SK-N-SH (cell line): ENCODE measurements at places on chromosomes 16 and 17.

- DNase-seq = no peak
These were observed 43.6 kb downstream of the TBC1D16 start for GRCh38 chr17:79991924-79992648.

GRCh38 chr17:59381716-59382570, 50.5 kb downstream of the YPEL2 start:
- DNase-seq = no peak

DNA sequence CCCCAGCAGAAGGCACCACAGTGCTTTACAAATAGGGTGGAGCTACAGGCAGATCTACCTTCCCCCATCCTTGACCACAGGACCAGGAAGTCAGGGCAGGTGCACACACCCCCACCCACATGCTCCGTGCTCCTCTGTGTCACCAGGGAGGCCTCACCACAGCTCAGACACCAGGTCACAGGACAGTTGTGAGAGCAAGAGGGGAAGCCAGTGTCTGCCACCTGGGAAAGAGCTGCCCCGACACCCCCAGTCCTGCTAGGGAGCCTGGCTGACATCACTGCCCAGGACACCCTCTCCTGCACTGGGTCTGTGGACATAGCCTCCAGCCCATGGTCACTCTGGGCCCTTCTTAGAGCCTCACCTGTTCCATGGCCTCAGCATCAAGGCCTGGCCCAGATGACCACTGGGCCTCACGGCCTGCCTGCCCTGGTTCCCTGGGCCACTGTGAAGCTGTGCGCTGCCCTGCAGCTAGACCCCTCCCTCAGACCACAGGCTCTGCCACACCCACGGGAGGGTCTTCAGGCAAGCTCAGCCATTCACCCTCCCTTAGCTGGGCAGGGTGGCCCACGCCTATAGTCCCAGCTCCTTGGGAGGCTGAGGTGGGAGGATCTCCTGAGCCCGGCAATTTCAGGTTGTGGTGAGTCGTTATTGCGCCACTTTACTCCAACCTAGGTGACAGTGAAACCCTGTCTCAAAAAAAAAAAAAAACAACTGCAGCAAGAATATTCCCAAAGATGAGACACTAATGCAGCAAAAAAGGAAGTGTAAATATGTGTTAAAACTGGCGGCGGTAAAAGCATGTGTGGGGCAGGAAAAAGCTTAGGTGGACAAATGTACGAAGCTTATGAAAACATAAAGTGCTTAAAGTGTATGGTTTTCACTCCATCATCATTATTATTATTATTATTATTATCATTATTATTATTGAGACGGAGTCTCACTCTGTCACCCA, 14.2 kb downstream of the POLR3K start:
- no peak for DNase-seq

GRCh38 chr16:29816694-29817441, 916 bp downstream of the PAGR1 start:
- DNase-seq = peak; percentile 63

- DNase-seq = no peak
These were observed 163.3 kb downstream of the HS3ST4 start for GRCh38 chr16:25855063-25855462.

GRCh38 chr16:11536104-11536866, 50.4 kb downstream of the LITAF start:
- no peak for DNase-seq

DNA sequence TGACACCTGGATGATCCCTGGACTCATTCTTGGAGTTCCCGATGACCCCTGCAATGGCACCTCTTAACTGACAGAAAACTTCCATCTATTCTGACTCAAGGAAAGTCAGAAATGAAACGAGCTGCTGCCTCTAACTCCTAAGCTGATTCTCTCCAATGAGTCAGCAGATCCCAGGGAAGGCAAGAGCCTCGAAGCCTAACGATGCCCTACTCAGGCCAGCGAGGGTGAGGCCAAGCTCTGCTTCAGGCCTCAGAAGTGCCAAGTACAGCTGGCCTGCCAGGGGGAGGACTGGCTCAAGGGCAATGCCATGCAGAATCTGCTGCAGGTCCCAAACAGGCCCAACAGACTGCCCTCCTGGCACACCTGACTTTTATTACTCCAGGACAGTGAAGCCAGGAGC, 36.3 kb downstream of the PLXDC1 start:
- DNase-seq = no peak

GRCh38 chr16:11909653-11910545, 5.9 kb downstream of the GSPT1 start:
- no peak for DNase-seq

DNA sequence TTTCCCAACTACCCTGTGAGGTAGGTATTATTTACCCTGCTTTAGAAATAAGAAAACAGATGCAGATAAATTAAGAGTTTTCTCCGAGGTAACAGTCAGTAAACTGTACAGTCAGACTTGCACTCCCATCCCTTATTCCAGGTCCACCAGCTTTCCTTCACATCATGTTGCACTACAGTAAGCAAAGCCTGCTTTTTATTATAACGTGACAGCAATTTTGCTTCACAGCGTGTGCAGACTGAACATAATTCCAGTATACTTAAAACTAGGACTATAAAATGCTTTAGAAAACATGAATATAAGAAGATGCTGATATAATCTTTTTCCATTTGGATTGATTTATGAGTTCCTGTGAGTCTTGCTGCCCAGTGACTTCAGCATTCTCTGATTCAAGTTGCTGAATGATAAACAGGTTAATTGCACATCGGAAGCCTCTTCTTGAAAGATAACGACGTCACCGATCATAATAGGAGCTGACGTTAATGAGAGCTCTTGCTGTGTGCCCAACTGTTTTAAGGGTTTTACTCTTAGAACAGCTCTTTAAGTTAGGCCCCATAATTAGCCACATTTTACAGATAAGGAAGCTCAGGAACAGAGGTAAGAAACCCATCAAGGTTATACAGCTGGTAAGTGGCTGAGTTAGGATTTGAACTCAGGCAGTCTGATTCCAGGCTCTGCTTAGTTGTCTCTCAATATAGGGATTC, 1.4 kb downstream of the LIG3 start:
- peak; percentile 37 for DNase-seq

DNA sequence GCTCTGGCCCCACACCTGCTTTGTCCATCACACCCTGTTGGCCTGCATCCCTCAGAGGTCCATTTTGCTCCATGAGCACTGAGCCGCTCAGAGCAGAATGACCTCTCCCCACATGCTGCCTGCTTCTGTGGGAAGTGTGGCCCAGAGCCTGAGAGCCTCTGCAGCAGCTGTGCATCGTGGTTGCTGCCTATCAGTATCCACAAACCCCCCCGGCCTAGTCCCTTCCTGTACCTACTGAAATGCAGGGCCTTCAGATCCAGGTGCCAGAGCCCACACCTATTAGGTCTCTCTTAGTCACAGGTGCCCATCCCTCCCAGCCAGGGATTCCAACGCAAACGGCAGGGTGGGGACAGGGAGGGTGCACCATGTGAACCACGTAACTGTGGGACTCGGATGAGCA, 16.6 kb upstream of the TRPV3 start:
- no peak for DNase-seq

GRCh38 chr17:55652825-55653224, 69.8 kb downstream of the TMEM100 start:
- no peak for DNase-seq

DNA sequence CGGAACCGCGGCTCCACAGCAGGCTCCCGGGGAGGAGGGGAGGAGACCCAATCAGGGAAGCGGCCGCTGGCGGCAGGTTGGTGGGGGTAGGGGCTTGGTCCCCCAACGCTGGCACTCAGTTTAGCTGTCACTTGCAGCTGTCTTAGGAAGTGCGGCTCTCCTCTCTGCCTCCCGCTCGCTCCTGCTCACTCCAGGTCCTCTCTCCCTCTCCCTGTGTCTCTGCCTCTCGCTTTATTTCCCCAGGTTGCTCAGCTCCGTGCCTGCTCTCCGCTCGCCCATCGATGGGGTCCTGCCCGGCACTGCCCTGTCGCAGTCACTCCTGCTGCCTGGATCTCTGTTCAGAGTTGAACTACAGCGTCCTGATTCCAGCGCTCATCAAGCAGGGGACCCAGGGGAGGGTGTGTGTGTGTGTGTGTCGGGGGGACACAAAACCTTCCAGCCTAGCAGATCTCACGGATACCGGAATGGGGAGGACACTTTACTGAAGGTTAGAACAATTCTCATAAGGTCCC, 145.6 kb downstream of the ENGASE start:
- DNase-seq = peak; percentile 44

- DNase-seq = no peak
These were observed 9.7 kb downstream of the MYO15A start for GRCh38 chr17:18117982-18118975.

DNA sequence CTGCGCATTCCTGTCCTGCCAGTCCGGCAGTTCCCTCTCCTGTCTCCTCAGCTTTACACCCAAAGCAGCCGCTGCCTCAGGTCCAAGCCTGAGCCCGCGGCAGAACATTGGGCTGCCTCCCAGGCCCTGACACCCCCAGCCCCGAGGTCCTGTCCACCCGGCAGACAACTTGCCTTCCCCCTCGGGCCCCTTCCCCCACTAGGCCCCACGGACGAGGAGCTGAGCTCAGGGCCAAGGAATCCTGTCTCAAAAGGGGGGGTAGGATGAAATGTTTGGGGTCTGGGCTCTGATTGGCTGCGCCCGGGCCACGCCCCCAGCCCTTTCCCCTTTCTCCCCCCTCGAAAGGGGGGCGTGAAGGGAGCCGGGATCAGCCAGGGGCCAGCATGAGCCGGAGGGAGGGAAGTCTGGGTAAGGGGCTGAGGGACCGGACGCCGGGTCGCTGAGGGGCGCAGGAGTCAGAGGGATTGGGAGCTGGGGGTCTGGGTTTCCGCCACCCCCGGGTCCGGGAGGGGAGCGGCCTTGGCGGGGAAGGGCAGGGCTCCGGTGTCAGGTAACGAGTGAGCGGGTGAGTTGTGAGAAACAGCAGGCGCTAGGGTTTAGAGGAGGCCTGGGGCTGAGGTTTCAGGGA, at the start of gene CTF1:
TSS of gene CTF1 (plus strand) at position 354 of the 628 bp plus-strand sequence. CDS start at position 384, 30 bp downstream.
- peak; percentile 85 for DNase-seq

GRCh38 chr16:1643521-1643920, 31.4 kb downstream of the CRAMP1 start:
- no peak for DNase-seq

- no peak for DNase-seq
These were observed 270.8 kb upstream of the CDH5 start for GRCh38 chr16:66095676-66096075.

GRCh38 chr16:67847064-67847861, at the start of gene CENPT:
Gene CENPT (minus strand): TSS chr16:67847693. CDS start chr16:67833859, 13,834 bp downstream.
- peak; percentile 55 for DNase-seq

DNA sequence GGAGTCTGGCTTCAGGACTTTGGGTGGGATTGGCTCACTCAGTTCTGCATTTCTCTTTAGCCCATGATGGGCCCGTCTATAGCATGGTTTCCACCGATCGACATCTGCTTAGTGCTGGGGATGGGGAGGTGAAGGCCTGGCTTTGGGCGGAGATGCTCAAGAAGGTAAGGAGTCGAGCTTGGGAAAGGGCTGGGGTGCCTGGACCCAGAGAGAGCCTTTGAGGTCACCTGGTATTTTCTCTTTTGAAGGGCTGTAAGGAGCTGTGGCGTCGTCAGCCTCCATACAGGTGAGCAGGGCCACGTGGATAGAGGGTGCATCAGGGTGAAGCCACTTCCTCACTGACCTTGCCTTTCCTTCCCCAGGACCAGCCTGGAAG, 2.2 kb downstream of the THOC6 start:
- DNase-seq = no peak

DNA sequence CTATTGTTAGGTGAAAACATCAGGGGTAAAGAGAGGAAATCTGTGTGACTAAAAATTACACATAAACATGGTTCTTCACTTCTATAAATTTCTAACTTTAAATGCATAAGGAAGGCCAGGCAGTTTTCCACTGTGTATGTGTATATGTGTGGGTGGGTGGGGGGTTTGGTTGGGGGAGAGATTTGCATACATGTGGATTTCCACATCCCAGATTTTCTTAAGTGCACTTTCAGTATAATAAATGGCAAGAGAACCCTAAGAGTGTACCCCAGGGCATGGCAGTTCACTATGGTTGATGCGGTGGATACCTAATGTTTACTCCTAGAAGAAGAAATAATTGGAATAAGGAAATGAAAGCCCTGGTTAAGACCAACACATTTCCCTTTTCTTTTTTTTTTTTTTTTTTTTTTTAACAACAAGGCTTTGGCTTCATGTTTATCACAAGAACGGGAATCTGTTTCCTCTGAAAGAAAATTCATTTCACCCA, 451.8 kb upstream of the CCL2 start:
- DNase-seq = no peak

DNA sequence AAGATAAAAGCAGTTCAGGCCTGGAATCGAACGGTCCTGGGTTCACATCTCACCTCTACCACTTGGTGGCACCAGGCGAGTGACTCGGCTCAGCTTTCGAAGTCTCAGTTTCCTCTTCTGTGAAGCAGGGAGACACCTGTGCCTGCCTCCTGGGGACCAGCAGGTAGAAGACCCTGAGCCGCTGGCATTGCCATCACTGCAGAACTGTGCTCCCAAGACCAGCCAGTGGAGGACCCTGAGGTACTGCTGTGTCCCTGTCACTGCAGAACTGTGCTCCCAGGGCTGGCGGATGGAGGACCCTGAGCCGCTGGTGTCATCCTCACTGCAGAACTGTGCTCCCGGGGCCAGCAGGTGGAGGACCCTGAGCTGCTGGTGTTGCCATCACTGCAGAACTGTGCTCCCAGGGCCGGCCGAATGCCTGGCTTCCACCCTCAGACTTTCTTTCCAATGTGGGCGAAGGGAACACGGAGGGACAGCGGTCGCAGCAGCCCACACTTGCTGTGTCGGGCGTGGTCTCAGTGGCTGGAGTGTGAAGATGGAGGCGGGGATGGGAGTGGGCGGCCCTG, 8.7 kb upstream of the SLC7A5 start:
- DNase-seq = no peak

- no peak for DNase-seq
These were observed 41.1 kb upstream of the GSE1 start for GRCh38 chr16:85571813-85572619.

DNA sequence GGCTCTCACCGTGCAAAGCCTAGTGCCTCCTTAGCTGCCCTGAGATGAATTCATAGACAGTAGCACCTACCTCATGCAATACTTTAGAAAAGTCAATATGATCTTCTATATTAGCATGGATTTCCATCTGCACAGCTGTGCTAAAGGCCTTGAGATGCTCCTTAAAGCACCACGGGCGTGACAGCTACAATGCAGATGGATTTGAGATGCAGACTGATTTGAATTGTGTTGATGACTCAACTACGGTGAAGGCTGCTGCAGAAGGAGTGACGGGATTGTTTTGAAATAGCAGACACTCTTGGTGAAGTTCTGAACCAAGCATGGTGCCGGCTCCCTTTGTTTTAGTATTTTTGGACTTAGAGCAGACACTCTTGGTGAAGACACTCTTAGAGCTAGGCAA, 88.2 kb downstream of the SPECC1 start:
- no peak for DNase-seq

GRCh38 chr16:82524976-82525375, 101.8 kb upstream of the CDH13 start:
- no peak for DNase-seq
